ENCODE measurements at places on chromosomes 7 and 10. TPM values are rescaled to one million over a fixed set of nuclear protein-coding genes. Genes with fewer than 3 reads are reported as not detected.

Gene SLC39A12
- not detected for total RNA-seq

Gene PNLIPRP1
- not detected for total RNA-seq

Gene TEX36
- total RNA-seq, result not detected

Gene GRK5
- total RNA-seq, result 1.1 TPM

Measured in renal cortical epithelial cell (primary cell).